Mucosa of descending colon (tissue), 3 donors: ENCODE measurements at places on chromosomes 2 and 18. TPM values are rescaled to one million over a fixed set of nuclear protein-coding genes. Genes with fewer than 3 reads are reported as not detected.

The CD8A gene
- total RNA-seq: 9.1 TPM

The ITGAV gene
- total RNA-seq: 41.0 TPM

The CRYGB gene
- not detected for total RNA-seq

The DSG2 gene
- 341 TPM for total RNA-seq

The GLI2 gene
- total RNA-seq: 7.3 TPM

The RHOB gene
- 75.5 TPM for total RNA-seq

- no peak for DNase-seq
Observed at GRCh38 chr18:23822590-23823385, 133.5 kb downstream of the LAMA3 start.

DNA sequence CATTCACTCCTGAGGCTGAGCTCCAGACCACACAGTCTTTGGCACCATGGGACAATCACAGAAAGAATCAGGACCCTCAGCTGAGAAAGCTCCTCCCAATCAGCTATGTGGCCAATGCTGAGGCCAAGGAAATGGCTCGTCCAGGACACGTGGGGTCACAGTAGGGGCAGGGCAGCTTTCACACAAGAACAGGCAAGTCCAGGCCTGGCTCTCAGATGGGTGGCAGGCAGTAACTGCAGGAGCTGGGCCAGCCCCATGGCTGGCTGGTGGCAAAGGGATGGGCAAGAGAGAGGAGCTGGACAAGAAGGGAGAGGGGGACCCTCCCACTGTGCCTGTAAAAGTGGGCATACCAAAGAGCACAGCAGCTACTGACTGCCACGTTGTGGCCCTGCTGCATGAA, 12.2 kb upstream of the EDAR start:
- DNase-seq: no peak

DNA sequence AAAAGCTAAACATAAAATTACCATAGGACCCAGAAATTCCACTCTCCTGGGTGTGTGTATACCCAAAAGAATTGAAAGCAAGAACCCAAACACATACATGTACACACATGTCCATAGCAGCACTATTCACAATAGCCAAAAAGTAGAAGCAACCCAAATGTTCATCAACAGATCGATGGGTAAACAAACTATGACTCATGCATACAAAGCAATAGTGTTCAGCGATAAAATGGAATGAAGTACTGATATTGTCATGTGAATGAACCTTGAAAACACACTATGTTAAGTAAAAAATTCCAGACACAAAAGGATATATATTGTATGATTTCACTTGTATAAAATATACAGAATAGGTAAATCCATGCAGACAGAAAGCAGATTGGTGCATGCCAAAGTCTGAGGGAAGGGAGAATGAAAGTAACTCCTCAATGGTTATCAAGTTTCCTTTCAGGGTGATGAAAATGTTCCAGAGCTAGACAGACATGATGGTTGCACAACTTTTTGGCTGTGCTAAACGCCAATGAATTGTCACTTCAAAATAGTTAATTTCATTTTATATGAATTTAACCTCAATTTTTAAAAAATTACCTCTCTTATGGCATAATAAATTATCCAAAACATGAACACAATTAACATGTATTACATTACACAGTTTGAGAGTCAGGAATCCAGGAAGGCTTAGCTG, 35.5 kb downstream of the GKN2 start:
- DNase-seq: no peak

- DNase-seq: no peak
Observed at GRCh38 chr2:101463911-101464641, 10.8 kb downstream of the RFX8 start.

- DNase-seq: no peak
Observed at GRCh38 chr2:207149249-207150213, 16.2 kb downstream of the KLF7 start.

GRCh38 chr2:105134081-105134480, 96.2 kb downstream of the MRPS9 start:
- no peak for DNase-seq

DNA sequence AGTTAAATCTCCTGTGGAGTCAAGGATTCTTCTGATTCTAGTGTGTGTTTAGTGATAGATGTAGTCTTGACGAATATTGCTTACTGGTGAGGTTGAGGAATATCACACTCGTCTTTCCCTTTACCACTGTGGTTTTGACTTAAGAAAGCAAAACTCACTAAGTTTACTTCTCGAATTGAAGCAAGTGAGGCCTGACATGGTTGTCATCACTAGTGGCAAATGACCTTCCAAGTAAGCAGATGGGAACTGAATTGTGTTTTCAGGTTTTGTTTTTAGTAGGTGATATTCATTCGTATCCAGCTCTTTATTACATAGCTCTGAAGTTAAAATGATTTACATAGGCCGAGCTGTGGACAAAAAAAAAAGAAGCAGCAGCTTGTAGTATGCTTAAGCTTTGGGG, 20.6 kb upstream of the DSG4 start:
- DNase-seq: no peak

DNA sequence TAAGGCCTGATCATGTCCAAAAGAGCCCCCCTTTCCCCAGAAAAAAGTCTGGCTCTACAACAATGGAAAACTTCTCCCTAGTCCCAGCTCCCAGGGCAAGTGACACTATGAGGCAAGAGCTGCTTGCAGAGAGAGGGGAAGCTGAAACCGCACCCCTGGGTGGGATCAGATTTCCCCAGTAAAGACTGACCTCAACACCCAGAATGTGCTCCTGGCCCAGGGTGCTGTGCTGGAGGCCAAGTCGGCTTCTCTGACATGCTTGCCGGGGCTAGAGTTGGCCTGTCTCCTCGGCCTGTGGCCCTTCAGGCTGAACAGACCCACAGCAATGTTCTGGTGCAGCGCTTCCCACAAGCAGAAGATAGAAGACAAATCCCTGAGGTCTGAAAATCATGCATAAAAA, 18.4 kb upstream of the ST8SIA3 start:
- no peak for DNase-seq

GRCh38 chr2:74183878-74184277, 5.2 kb upstream of the MOB1A start:
- DNase-seq: no peak

DNA sequence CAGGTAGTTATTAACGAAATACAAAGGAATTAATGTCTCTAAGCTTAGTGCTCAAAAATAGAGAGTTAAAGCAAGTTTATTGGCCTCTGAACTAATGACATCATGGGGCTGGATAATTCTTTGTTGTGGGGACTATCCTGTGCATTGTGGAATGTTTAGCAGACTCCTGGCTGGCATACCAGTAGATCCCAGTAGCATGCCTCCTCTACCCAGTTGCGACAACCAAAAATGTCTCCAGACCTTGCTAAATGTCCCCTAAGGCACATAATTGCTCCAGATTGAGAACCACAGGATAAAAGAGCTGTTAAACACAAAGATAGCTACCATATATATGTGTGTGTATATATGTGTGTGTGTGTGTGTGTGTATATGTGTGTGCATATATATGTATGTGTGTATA, 194.5 kb downstream of the ERBB4 start:
- no peak for DNase-seq

GRCh38 chr2:158676295-158676694, 118.8 kb upstream of the DAPL1 start:
- DNase-seq: no peak

- no peak for DNase-seq
Observed at GRCh38 chr2:206937555-206937954, 1.8 kb upstream of the CPO start.
